Inflammatory macrophage treated with lipopolysaccharide for 1 hour (primary cell): ENCODE measurements at places on chromosomes 2 and 18.

GRCh38 chr2:48734576-48735303, 20.8 kb downstream of the LHCGR start:
- DNase-seq: no peak

DNA sequence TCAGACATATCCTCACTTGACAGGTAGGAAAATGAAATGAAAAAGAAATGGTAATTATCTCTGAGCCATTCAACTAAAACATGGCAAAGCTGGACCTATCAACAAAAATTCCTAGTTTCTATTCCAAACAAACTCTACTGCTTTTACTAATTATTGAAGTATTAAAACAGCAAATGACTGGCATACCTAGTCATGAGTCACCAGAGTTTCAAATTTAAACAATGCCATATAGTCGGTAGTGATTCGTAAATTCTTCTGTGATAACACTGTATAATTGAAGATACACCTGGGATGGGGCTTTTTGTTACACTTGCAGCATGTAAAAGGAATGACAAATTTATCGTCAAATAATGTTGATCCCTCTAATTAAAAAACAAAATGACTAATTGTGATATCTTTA, 153.1 kb upstream of the THUMPD2 start:
- DNase-seq: no peak

- DNase-seq: no peak
Observed at GRCh38 chr2:1501038-1501851, 88.0 kb downstream of the TPO start.

DNA sequence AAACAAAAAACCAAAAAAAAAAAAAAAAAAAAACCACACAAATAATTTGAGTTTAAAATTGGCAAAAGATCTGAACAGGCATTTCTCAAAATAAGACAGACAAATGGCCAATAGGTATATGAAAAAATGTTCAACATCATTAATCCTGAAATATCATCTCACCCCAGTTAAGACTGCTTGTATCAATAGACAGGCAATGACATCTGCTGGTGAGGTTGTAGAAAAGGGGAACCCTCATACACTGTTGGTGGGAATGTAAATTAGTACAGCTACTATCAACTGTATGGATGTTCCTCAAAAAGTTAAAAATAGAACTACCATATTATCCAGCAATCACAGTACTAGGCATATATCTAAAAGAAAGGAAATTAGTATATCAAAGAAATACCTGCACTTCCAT, 523.1 kb downstream of the XIRP2 start:
- no peak for DNase-seq

DNA sequence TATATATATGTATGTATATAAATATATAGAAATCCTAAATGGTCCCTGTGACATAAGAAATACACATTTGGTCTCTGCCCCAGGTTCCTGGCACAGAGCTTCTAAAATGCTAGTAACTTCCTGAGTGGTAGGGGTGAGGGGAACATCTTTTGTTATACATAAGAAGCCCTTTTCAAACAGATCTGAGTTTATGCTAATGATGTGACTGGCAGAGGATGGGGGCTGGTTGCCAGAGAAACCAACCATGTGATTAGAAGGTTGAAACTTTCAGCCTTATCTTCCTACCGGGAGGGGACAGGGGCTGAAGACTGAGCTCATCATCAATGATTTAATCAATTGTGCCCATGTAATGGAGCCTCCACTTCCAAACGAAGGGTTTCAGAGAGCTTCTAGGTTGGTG, 16.3 kb downstream of the MFSD2B start:
- DNase-seq: no peak

DNA sequence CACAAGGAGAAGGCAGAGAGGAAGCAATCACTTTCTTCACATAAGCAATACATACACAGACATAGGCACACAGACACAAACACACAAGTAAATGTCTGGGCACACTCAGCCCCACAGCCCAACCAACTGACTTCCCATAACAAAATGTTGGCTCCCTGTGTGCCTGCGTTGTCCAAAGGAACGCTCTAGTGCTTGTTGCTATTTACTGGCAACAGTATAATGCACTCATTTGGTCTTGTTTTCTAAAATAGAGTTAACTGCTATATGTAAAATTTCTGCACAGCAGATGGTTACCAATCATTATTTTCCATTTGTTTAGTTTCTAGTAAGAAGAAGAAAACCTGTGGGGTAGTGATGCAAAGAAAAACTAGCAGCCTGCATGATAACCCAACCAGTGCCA, 16.5 kb downstream of the FIGN start:
- no peak for DNase-seq

- no peak for DNase-seq
Observed at GRCh38 chr2:209442939-209443338, 19.1 kb downstream of the MAP2 start.

- no peak for DNase-seq
Observed at GRCh38 chr2:138389063-138389462, 112.5 kb upstream of the SPOPL start.

- no peak for DNase-seq
Observed at GRCh38 chr2:8049176-8049575, 632.7 kb upstream of the ID2 start.

- no peak for DNase-seq
Observed at GRCh38 chr2:149028377-149028776, 10.1 kb upstream of the LYPD6B start.

GRCh38 chr2:225025917-225026571, 16.2 kb downstream of the DOCK10 start:
- DNase-seq: peak; percentile 67

DNA sequence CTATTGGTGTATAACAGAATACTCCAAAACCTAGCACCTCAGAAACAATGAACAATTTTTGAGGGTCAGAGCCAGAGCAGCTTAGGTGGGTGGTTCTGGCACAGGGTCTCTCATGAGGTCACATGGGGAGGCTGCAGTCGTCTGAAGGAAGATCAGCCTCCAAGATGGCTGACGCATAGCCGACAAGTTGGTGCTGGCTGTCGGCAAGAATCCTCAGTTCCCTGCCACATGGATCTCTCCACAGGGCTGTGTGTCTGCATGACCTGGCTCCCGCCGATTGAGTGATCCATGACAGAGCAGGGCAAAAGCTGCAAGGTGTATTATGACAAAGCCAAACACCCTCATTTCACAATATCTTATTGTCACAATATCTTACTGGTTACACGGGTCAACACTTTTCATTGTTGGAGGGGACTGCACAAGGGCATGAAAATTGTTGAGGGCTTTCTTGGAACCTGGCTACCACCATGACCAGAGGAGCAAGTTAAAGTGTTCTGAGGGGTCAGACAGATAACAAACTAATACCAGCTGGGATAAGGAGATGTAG, 4.2 kb downstream of the MYL12B start:
- DNase-seq: no peak

- peak; percentile 96 for DNase-seq
Observed at GRCh38 chr2:226118471-226119429, 680.9 kb downstream of the IRS1 start.

GRCh38 chr2:206740800-206741199, 22.6 kb upstream of the DYTN start:
- no peak for DNase-seq

- no peak for DNase-seq
Observed at GRCh38 chr2:215712219-215712868, 276.5 kb upstream of the FN1 start.

DNA sequence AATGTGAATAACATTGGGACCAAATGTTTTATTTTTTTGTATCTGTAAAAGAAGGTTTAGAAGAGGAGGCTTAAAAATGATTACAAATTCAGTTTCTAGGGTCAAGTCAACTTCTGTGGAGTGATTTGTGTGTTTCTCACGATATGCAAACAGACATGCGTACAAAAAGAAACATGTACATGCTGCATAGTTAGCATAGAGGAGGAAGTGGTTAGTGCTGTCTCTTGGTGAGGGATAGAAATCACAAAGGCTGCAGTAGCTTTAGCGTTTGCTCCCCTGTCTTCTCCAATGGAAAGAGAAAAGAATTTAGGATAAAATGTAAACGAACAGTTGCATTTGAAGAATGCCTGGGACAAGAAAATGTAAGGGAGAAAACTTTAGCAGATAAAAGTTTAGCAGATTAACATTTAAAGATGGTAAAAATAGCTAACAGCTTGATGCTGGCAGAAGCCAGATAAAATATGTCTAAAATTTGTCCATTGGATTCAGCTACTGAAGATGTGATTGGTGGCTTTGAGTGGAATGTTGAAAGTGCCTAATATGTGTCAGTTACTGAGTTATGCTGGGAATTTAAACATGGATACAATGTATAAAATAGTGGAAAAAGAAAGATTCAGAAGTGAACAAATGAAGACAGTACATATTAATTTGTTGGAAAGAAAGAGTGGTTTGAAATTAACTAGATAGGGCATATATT, 44.9 kb downstream of the MALT1 start:
- peak; percentile 5 for DNase-seq

DNA sequence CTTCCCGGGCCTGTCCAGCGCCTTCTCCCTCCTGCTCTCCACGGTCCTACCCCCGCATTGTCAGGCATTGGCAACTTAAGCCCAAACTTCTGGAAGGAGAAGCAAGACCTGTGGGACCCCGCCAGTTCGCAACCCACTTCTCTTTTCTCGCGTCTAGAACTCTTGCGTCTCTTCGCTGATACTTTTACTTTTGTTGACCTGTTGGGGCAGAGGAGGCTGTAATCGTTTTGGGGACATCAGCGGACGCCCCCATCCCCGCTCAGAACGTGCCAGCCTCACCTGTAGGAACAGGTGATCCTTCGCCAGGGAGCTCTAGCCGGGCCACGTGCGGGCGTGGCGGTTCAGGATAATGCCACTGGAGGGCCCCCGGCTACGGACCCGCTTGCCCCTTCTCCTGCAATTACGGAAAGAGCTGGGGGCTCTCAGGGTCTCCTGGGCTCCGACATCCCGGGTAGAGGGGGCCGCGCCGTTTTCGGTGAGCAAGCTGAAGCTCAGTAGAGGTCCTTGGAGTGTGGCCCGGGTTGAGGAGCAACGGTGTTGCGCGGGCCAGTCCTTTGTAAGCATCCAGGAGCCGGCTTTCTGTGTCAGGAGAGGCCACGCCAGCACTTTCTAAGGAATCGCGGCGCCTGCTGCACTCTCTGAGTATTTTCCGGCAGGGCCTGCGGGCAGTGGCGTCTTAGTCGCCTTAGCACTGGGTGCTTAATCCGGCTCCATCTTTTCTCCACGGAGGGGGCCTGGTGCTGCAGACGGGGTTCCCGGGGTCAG, 1.6 kb downstream of the MTCL1 start:
- no peak for DNase-seq

- no peak for DNase-seq
Observed at GRCh38 chr2:212930556-212931260, 220.7 kb downstream of the IKZF2 start.

GRCh38 chr2:229900012-229900411, 21.8 kb downstream of the TRIP12 start:
- DNase-seq: no peak

GRCh38 chr2:239295377-239296019, 105.3 kb downstream of the HDAC4 start:
- no peak for DNase-seq
